ENCODE measurements at places on chromosomes 4 and X.

GRCh38 chr4:83320548-83320947, 14.1 kb downstream of the HPSE start:
- no peak for DNase-seq

DNA sequence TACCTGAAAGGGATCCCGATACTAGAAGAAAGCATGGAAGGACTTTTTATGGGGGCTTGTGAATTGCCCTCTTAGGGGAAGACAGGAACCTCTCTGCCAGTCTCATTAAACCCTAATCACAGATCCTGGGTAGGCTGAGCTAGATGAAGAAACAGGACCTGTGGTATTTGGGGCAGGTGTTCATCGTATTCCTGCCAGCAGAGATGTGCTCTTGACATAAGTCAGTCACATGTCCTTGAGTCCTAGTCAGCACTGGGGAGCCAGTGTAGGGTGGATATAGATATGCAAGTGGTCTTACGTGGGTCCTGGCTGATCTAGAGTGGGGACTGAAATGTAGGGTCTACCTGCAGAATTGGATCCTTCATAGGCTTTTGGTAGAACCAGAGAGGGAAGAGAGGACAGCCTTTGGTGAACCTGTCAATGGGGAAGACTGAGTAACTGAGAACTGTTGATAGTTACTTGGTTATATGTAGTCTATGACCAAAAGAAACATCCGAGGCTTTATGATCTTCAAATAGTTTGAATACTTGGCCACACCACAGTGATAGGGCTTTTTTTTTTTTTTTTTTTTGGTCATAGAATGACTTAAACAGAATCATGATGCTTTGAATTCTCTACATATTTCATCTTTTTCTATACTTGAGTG, 63.5 kb upstream of the WDR1 start:
- no peak for DNase-seq

GRCh38 chr4:69730002-69730401, 30.4 kb downstream of the SULT1B1 start:
- DNase-seq: no peak

GRCh38 chrX:136497556-136498052, at the start of gene HTATSF1:
TSS of gene HTATSF1 (plus strand) at chrX:136497592. CDS start at chrX:136497685, 93 bp downstream.
- DNase-seq: no peak

Data from NCI-H2107 (cell line).